Activated CD4-positive, alpha-beta T cell treated with anti-CD3 and anti-CD28 coated beads, Interleukin-2, Interleukin-6, amounts not matched to agents 100 ng/mL and 50 ng/mL, durations not matched to agents 16 hours and 8 hours (primary cell): ENCODE measurements at places on chromosomes 12 and 14.

GRCh38 chr12:100427078-100427477 lies 46.6 kb upstream of the NR1H4 start:
- DNase-seq = no peak

DNA sequence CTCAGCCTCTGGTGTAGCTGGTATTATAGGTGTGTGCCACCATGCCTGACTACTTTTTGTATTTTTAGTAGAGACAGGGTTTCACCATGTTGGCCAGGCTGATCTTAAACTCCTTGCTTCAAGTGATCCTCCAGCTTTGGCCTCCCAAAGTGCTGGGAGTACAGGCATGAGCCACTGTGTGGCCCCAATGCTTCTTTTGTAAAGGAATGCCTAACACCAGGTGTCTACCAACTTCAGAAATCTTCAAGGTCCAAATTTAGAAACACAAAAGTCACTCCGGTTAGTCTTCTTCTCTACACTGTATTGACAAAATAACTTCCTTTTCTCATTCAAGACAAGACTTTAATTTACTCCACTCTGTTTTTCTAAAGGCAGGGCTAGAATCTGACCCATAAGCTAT lies 188.7 kb downstream of the PRKD1 start:
- DNase-seq = no peak

- no peak for DNase-seq
Observed at GRCh38 chr12:49357103-49357678, 10.1 kb upstream of the SPATS2 start.

- DNase-seq = peak; percentile 83
Observed at GRCh38 chr14:97408937-97409815, 612.0 kb downstream of the VRK1 start.

DNA sequence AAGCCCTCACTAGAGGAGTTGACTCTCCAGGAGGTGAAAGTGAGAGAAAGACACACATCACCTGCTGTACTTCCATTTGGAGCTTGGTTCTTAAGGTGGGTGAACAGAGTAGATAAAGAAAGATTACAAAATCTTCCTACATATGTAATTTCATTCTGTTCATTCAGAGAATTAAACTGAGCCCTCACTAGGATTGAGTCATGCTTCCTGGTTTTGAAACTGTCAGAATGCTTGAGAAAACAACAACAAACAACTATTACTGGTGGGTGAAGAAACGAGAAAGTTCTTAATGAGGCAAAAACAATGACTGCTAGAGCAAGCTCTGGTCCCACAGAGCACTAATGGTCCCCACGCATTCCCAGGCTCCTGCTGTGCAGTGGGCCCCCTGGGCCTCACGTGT lies 841.7 kb downstream of the VRK1 start:
- peak; percentile 27 for DNase-seq
